Fibroblast of lung (primary cell): ENCODE measurements at places on chromosomes 4 and X. TPM values are rescaled to one million over a fixed set of nuclear protein-coding genes. Genes with fewer than 3 reads are reported as not detected.

GRCh38 chrX:56947699-56948098, 47.6 kb downstream of the SPIN3 start:
- H3K36me3 ChIP-seq = no peaks in the 10 kb centered on the region
- peak; percentile 51 for DNase-seq
- H3K27ac ChIP-seq = no peak overlapping the region
- no peak overlapping the region for H3K4me3 ChIP-seq
- H3K4me1 ChIP-seq = no peaks in the 10 kb centered on the region

DNA sequence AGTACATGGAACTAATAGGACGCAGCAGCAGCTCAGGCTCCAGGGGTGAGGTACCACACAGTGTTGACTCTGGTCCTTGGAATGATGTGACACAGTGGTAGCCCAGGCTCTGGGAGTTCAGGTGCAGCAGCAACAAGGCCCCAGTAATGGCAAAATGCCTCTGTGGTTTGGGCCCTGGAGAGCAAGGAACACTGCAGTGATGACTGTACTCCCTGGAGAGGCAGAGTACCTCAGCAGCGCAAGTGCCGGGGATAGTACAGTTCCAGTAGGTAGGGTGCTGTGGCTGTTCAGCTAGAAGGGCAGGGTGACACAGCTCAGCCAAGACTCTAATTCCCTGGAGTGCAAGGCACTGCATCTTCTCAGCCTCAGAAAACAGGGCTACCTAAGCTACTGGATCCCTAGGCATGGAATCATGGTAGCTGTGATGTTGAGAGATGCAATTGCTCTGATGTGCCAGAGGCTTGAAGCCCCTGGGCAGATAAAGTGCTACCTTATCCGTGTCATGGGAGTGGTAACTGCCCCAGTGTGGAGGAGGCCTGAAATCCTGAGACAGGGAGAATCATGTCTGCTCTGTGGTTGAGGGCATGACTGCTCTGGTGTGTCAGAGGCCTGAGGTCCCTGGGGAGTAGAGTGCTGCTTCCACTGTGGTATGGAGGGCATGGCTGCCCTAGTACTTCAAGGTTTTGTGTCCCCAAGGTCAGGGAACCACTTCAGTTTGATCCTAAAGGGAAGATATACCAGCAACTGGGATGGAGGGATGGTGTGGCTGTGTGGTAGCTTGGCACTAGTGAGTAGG, 55.2 kb downstream of the AREG start:
- H3K27ac ChIP-seq = no peak overlapping the region
- H3K27me3 ChIP-seq = no peaks in the 10 kb centered on the region
- H3K4me3 ChIP-seq = no peak overlapping the region
- H3K4me1 ChIP-seq = peaks cover 10% of the 10 kb centered on the region
- no peak for DNase-seq

DNA sequence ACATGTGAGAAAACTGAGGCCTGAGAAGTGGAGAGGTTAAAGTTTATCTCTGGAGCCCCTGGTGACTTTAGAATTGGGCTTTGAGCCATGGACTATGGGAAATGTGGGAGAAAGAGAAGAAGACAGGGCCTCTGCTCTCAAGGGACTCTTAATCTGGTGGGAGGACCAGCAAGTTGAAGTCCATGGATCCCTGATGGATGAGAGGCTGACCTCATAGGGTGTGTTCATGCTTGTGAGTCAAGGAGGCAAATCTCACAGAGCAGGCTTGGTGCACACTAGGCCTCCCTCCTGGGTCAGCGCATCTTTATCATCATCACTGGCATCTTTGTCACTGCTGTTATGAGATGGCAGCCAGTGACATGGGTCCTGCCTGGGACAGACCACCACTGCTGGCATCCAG, 211.9 kb downstream of the AFAP1 start:
- peak; percentile 15 for DNase-seq
- H3K4me3 ChIP-seq = no peak overlapping the region
- no peak overlapping the region for H3K27ac ChIP-seq
- H3K27me3 ChIP-seq = no peaks in the 10 kb centered on the region

DNA sequence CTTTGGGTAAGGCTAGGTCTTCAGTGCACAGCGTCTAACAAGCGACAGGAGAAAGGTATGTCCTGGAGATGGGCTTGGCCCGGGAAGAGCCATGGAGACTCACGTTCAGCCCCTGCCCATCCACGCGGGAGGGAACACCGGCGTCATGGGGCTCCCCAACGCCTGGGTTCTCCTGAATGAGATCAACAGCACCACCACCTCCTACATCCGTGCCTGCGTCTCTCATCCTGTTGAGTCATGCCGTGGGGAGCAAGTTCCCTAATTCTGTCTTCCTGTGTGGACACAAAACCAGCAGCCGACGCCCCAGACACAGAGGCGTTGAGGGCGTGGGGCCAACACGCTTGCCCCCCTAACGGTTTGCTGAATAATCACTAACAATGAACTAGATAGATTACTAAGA, 20.1 kb upstream of the IL3RA start:
- no peaks in the 10 kb centered on the region for H3K4me1 ChIP-seq
- H3K27me3 ChIP-seq = no peaks in the 10 kb centered on the region
- H3K27ac ChIP-seq = no peak overlapping the region

GRCh38 chrX:19086102-19086772, 36.0 kb downstream of the ADGRG2 start:
- H3K36me3 ChIP-seq = no peaks in the 10 kb centered on the region
- H3K27ac ChIP-seq = no peak overlapping the region
- peak; percentile 14 for DNase-seq
- H3K4me1 ChIP-seq = no peaks in the 10 kb centered on the region

DNA sequence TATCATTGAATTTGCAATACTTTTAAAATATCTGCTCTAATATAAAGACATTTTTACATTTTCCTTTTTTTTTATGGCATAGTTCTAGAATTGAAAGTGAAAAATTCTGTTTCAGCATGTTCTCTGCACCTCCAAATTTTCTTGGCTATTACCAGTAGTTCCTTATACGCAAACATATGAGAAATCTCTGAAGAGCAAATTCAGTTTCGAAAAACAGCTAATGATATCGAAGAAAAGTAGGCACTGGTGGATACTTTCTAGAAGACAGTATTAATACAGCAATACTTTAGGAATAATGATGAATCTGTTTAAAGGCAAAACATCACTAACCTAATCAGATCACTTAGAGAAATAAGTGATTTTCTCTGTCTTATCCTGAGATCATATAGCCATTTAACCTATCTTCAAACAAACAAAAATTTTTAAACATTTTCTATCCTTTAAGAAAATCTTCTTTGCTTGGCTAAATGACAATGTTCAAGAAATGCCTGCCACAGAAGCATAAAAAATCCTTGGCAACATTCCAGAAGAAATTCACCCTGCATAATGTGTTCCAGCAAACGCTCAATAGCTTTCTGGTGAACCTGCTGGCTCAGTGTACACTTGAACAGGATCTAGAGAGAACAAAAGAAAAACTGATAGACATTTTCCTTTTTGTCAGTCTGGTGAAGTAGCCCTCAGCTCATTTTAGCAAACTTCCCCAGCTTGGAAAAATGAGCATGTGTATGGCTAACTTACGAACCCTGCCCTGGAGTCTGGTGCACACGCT, 51.2 kb upstream of the KLF3 start:
- no peak overlapping the region for H3K4me3 ChIP-seq
- no peaks in the 10 kb centered on the region for H3K4me1 ChIP-seq
- DNase-seq = peak; percentile 17
- H3K27ac ChIP-seq = no peak overlapping the region

DNA sequence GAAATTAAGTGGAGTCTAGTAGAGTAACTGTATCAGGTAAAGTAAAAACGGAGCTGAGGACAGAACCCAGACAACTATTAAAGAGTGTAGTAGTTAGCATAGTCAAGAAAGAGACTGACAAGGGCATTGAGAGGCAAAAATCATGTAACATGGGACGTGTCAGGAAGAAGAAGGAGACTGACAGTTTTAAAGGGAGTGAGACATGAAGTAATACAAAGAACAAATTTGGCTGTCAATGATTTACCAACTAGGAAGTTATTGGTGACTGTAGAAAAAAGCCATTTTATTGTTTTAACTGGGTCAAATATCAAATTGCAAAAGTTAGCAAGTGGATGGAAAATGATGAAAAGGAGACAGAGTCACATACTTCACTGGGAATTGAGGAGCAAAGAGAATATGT, 422.3 kb downstream of the MAPK10 start:
- no peaks in the 10 kb centered on the region for H3K36me3 ChIP-seq
- DNase-seq = no peak
- H3K27me3 ChIP-seq = no peaks in the 10 kb centered on the region
- H3K4me1 ChIP-seq = peaks cover 2% of the 10 kb centered on the region
- no peak overlapping the region for H3K4me3 ChIP-seq

DNA sequence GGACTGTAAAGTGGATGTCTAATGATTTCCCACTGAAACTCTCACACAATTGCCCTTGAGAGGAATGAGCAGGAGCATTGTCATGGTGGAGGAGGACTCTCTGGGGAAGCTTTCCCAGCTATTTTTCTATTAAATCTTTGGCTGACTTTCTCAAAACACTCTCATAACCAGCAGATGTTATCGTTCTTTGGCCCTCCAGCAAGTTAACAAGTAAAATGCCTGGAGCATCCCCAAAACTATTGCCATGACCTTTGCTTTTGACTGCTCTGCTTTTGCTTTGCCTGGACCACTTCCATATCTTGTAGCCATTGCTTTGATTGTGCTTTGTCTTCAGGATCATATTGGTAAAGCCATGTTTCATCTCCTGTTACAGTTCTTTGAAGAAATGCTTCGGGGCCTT, 120.2 kb upstream of the PDE5A start:
- no peaks in the 10 kb centered on the region for H3K27me3 ChIP-seq
- H3K4me3 ChIP-seq = no peak overlapping the region

DNA sequence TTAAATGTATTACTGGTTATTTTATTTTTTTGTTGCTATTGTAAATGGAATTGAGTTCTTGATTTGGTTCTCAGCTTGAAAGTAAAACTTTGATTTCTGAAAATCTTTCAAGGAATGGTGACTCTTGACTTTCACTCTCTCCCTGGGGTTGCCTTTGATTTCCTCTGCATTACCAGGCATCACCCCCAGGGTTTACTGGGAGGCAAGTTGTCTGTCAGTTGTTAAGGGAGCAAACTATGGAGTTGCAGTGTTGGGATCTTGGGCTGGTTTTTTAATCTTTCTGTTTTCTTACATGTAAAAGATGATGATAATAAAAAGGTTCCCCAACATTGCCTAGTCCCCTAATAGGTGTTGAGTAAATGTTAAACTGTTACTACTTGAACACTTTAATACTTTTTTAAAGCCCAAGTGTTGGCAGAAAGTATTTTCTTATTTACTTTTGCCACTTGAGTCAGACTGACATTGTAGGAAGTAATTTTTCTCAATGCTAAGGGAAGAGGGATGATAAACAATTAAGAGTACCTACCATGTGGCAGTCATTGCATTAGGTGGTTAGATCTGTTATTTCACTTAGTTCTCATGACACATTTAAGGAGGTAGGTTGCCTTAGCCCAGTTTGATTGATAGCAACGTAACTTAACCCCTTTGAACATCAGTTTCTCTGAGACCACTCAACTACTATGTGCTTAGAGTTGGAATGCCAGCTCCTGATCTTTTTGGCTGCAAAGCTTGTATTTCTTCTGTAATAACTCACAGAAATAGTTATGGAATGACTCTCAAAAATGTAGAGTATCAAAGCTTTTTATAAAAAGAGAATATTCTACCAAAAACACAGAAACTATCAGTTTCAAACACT, 67.1 kb downstream of the DCLK2 start:
- H3K4me3 ChIP-seq = no peak overlapping the region
- peaks cover 13% of the 10 kb centered on the region for H3K4me1 ChIP-seq
- H3K36me3 ChIP-seq = no peaks in the 10 kb centered on the region
- DNase-seq = peak; percentile 74

DNA sequence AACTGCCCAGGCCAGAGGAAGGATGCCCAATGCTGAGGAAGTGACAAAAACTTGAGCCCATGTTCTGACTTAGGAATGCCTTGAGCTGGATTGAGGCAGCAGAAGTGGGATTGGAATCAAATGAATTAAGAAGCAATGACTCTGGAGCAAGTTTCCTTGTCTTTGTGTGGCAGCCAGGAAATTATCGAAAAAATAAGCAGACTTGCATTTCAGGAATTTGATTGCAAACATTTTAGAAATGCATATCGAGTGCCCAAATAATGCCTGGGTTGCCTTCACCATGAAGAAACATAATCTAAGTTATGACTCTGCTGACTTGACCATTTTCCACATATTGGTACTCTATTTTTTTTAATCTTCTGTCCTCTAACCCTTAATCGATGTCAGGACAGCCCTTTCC, 9.5 kb downstream of the CYTL1 start:
- H3K36me3 ChIP-seq = no peaks in the 10 kb centered on the region
- H3K4me1 ChIP-seq = no peaks in the 10 kb centered on the region
- H3K27ac ChIP-seq = no peak overlapping the region
- no peak for DNase-seq
- no peak overlapping the region for H3K4me3 ChIP-seq

DNA sequence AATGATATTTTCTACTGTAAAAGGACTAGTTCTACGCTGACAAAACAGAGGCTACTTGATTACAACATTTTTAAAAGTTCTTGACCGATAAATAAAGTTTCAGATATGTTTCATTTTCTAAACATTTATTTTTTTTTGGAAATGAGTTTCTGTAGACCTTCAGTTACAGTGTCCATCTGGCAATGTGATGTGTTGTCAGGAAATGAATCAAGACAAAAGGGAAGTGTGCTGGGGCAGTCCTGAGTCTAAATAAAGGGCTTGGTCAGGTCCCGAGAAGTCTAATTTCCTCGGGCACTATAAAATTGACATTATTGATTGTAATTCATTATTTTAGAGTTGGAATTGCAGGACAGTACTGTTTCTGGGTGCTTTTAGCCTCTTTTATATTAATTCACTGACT, 57.0 kb upstream of the FTHL17 start:
- H3K27me3 ChIP-seq = no peaks in the 10 kb centered on the region
- H3K36me3 ChIP-seq = no peaks in the 10 kb centered on the region
- H3K4me3 ChIP-seq = no peak overlapping the region
- H3K4me1 ChIP-seq = no peaks in the 10 kb centered on the region
- H3K27ac ChIP-seq = no peak overlapping the region

DNA sequence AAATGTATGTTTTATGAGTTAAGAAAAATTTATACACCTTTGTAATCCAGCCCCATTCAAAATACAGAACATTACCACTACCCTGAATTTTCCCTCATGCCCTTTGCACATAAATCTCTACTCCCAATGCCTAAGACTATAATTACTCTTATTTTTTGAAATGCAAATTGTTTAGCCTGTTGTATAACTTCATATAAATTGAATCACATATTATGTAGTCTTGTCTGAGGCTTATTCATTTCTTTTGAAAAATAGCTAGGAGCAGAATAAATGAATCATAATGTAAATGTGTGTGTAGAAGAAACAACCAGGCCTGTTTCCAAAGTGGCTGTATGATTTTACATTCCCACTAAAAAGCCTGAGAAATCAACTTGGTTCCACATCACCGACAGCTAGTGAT, 319.8 kb downstream of the DCAF12L2 start:
- no peak overlapping the region for H3K27ac ChIP-seq
- H3K4me1 ChIP-seq = no peaks in the 10 kb centered on the region
- no peak for DNase-seq
- H3K4me3 ChIP-seq = no peak overlapping the region
- no peaks in the 10 kb centered on the region for H3K36me3 ChIP-seq

UBL4A gene
- total RNA-seq = 39.5 and 42.8 TPM in 2 replicates
